Activated naive CD4-positive, alpha-beta T cell treated with anti-CD3 and anti-CD28 coated beads, Interleukin-2, amount 10 ng/mL, durations not matched to agents 7 days and 5 days (primary cell): ENCODE measurements at places on chromosomes 6 and 20.

DNA sequence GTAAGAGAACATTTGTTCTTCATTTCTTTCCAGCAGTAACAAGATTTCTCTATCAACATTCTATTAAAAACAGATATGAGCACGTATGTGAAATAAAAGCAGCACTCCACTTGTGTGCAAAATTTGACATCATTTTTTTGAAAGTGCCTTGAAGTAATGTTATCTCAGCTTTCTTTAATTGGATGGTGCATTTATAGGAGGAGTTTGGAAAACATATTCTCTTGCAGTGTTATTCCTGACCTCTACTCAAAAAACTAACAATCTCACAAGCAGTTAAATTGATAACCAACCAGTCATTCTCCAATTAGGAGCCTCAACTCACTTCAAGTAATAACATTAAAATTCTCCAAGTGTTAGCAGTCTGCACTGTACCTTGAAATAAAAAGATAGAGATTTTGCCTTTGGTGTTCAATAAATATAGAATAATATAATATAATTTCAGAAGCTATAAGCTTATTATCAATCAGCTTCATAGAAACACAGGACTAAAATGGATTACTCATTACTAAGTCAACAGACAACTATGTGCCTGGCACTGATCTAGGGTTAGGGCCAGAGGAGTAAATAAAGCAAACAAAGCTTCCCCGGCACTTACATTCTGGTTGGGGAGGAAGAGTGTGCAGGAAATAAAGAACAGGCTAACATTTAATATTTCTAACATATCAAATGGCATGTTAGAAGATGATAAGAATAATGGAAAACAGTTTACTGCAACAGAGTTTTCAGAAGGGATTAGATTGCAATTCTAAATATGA, 149.0 kb upstream of the SGK1 start:
- no peak for DNase-seq

DNA sequence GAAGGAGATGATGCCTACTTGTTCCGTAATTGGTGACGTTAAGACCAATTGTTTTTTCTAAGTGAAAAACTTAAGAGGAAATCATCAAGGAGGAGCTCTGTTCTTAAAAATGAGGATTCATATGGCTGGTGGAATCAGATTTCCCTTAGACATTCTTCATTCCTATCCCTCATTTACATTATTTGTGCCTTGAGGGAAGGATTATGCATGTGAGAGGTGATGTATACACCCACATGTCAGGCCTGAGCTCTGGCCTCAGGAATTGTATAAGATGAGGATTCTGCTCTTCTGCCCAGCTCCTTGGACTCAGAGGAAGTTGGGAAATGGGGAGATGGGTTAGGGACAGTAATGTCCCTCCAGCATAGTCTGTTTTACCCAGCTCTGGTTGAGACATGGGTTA, 42.3 kb downstream of the SCP2D1 start:
- DNase-seq: no peak

GRCh38 chr6:4271761-4272470, 136.5 kb upstream of the ECI2 start:
- no peak for DNase-seq

- no peak for DNase-seq
These were observed 215.4 kb upstream of the RUNX2 start for GRCh38 chr6:45112711-45113110.

DNA sequence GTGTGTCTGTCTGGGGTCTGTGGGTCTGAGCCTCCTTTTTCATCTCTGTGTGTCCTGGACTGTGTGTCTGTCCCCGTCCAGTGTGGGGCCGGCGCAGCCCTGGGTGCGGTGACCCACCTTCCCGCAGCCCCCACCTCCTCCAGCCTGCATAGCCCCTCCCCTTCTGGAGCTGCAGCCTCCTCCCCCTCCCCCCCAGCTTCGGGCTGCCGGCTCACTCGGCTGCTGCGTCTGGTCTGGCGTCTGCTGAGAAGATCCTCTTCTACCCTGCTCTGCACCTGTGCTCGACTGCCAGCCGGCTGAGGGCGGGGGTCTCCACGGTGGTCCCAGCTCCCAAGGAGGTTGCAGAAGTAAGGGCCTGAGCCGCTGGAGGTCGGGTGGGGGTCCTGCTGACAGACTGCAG, 7.6 kb upstream of the LKAAEAR1 start:
- no peak for DNase-seq

- DNase-seq: no peak
These were observed 39.0 kb downstream of the TPD52L1 start for GRCh38 chr6:125192610-125192930.

DNA sequence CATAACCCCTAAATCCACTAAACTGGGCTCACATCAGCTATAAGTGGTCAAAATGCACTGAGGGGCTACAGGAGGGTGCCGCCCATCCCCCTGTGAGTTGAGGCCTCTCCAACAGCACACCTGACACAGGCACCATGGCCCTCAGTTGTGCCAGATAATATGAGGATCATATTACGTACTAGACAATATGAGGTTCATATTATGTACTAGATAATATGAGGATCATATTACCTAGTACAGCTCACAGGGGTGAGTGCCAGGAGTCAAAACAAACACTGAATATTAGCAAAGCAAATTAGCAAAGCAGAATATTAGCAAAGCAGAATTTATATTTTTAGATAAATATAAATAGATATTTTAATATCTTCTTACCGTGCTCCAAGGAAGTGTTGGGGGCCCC, 35.3 kb downstream of the CD24 start:
- DNase-seq: no peak

GRCh38 chr20:60035-60918, 27.2 kb upstream of the DEFB125 start:
- no peak for DNase-seq

GRCh38 chr20:16115911-16116552, 457.2 kb downstream of the KIF16B start:
- DNase-seq: no peak

GRCh38 chr20:9166153-9166780, 97.4 kb downstream of the PLCB4 start:
- no peak for DNase-seq

DNA sequence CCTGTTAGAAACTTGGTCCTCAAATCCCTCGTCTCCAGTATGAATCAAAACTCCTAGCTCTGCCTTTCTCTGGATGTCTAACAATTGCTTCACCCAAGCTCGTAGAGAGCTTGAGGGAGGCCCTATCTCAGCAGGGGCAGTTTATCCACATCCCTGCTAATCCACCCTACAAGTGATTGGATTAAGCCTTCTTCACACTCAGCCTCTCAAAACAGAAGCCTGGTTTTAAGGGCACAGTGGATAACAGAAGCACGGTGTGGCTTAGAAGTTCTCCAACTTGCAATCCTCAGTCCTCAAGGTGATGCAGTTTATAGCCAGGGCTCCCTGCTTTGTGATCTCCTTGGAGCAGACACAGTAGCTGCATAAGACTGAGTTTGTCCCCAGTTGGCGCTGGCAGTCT, 383.9 kb downstream of the KIF16B start:
- DNase-seq: no peak

DNA sequence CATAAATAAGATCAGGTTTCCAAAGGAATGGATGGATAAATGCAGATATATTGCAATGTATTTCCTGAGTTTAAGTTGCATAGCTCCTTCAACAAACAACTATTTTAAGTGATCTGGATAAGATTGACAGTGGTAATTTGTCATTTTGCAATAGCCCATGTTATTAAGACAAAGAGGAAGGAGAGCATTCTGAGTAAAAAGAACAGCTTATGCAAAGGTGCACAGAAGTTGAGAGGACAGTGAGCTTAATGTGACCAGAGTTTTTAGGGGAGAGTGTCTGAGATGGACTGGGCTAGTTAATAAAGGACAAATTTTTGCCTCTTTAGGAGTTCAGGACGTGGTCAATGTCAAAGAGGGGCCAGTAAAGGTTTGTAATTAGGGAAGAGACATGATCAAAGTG, 48.8 kb upstream of the FBXO30 start:
- no peak for DNase-seq

DNA sequence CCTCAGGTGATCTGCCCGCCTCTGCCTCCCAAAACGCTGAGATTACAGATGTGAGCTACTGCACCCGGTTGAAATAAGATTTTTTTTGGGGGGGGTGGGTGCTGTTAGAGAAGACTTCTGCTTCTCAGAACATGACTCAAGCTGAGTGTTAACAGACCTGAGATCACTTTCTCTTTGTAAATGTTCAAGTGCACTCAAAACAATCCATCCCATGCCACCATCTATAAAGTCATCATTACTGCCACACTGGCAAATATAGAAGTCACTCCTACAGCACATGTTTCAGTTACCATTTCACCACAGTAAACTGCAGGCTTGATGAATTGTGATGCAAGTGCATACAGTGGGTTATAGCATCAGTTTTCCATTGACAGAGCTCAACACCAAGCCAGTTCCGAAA, 9.0 kb downstream of the VPS16 start:
- no peak for DNase-seq

- DNase-seq: no peak
These were observed 33.2 kb downstream of the PSMG4 start for GRCh38 chr6:3291987-3292386.

DNA sequence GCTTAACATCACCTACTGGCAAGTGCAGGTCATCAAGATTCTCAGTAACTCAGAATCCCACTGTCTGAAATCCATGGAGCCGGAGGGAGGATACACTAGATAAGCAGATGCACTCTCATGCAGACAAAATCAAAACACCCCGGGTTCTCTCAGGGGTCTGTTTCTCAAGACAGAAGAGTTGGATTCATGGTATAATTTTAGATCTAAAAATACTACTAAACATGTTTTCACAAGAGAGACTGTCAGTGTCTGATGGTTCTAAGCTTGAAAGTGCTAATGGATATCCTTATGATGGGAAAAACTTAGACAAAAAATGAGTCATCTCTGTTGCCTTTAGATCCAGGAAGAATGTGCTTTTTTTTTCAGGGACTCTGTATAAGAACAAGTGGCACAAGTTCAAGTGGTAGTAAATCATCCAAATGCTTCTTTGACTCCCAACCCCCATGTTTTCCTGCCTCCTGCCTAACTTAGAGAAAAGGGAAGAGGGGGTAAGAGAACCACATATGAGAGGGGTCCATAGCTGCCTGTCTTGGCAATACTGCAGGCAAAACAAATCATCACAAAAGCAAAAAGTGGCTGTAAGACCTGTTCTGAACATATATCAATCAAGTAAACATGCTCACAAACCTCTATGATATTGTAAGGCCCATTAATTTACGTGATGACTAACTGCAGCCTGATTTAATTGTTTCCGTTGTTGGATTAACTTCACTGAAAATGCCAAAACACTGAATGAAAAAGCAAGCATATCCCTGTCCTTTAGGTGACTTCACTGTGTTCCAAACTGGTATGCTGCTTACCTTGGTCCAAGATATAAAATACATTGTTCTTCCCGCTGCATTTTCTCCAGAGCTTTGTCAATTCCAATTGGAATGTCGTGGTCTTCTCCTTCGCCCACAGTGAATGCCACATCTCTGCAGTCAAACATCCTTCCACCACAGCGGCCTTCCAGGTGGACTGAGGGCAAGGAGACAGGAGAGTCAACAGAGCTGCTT, 84.0 kb upstream of the TULP1 start:
- DNase-seq: no peak
